Hindlimb muscle (tissue), 1 donor: ENCODE measurements at places on chromosomes 1 and 21. TPM values are rescaled to one million over a fixed set of nuclear protein-coding genes. Genes with fewer than 3 reads are reported as not detected.

GRCh38 chr1:12690156-12690555 lies 25.8 kb upstream of the AADACL3 start:
- DNase-seq = no peak

The HSPA6 gene
- polyA plus RNA-seq = 0.67 TPM

GRCh38 chr1:193105821-193106177 lies 585 bp upstream of the GLRX2 start:
- no peak for DNase-seq

The PRELP gene
- polyA plus RNA-seq = 3.1 TPM

- no peak for DNase-seq
These were observed 83.6 kb downstream of the NRIP1 start for GRCh38 chr21:14981246-14981645.

DNA sequence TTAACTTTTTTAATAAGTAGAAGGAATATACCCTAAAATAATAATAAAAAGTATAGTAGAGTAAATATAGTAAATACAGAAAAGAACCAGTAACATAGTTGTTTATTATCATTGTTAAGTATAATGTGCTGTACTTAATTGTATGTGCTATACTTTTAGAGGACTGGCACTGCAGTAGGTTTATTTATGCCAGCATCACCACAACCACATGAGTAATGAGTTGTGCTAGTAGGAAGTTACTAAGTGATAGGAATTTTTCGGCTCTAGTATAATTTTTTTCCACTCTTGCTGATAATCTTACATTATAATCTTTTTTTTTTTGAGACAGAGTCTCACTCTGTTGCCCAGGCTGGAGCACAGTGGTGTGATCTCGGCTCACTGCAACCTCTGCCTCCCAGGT lies 71.6 kb downstream of the IVNS1ABP start:
- DNase-seq = no peak

- no peak for DNase-seq
These were observed 10.4 kb upstream of the AGO4 start for GRCh38 chr1:35797380-35797779.

GRCh38 chr1:16984717-16985116 lies 4.3 kb upstream of the MFAP2 start:
- peak; percentile 69 for DNase-seq

DNA sequence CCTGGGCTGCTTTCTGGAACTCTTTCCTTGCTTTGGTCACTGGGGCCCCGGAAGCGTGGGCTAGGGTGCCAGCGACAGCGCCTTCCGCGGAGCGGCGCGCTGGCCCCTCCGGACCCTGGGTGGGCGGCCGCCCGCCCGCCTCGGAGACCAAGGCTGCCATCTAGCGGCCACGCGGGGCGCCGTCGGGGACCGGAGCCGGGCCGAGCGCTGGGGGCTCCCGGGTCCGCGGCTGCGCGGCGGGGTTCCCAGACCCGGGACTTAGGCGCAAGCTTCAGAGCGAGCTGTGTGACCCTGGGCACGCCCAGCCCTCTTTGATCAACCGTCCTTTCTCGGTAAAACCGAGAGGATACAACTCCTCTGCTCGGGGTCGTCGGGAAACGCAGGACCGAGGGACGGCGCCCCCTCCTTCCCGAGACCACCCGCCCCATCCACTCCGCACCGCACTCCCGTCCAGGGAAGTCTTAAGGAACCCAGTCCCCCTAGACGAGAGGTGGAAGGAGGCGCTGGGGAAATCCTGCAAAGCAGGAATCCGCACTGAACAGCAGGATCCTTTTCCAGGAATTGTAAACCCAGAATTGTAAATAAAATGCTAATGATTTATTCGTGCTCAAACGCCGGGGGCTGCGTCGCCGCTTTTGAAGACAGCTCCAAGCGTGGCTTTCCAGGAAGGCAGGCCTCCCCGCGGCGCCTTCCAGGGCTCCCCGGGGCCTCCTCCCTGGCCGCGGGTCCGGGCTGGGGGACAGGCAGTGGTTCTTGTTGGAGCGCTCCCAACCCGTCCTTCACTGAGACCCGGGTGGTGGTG lies 41.2 kb downstream of the RRAGC start:
- DNase-seq = peak; percentile 47

DNA sequence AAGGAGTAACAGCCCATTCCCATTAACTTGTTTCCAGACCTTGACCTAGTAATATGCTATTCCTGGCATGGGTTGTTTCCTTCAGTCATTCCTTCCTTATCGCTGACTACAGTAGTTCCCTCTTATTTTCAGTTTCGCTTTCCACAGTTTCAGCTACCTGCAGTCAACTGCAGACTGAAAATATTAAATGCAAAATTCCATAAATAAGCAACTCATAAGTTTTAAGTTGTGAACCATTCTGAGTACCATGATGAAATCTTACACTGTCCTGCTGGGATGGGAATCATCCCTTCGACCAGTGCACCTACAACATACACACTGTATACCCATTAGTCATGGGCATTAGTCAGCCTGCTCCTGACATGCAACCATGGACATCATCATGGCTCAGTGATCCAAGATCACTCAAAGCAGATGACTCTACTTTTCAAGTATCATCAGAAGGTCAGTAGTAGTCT lies 66.7 kb downstream of the CCDC30 start:
- DNase-seq = no peak
